C1 segment of cervical spinal cord (tissue), 14 donors: ENCODE measurements at places on chromosomes 1 and 21.

GRCh38 chr1:29743264-29743663 lies 506.9 kb downstream of the PTPRU start:
- no peak for DNase-seq

- DNase-seq, result no peak
Observed at GRCh38 chr1:1752636-1753606, 25.3 kb downstream of the NADK start.

DNA sequence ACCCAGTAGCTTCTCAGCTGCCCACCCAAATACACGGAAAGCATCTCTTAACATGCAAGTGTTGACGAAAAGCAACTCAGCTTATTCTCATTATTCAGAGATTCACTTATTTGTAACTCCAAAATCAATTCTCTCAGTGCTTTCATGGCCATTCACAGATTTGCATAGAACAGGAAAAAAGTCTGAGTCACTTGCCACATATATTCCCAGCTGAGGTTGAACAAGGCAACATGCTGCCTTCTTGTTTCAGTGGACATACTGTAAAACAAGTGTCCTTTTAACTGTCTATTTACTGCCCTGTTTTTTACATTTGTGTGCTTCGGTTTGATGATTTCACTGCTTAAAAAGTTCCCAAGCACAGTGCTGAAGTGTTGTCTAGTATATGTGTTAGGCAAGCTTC lies 273.0 kb downstream of the LTN1 start:
- no peak for DNase-seq

DNA sequence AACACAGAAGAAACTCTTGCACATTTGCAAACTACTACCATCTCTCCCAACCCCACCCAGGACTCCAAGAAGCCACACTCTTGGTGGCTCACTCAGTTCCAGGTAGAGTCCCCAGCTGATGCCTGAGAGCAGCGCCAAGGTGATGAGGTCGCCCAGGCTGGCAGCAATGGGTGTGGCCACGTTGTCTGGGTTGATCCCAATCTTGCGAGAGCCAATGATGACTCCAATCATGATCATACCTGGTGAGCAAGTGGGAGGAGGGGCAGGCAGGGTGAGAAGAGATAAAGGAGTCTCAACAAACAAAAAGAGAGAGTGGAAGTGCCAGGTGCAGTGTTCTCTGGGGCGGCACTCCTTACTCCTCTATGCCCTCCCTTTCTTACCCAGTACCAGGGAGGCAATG lies 14.4 kb downstream of the SLC41A1 start:
- no peak for DNase-seq

DNA sequence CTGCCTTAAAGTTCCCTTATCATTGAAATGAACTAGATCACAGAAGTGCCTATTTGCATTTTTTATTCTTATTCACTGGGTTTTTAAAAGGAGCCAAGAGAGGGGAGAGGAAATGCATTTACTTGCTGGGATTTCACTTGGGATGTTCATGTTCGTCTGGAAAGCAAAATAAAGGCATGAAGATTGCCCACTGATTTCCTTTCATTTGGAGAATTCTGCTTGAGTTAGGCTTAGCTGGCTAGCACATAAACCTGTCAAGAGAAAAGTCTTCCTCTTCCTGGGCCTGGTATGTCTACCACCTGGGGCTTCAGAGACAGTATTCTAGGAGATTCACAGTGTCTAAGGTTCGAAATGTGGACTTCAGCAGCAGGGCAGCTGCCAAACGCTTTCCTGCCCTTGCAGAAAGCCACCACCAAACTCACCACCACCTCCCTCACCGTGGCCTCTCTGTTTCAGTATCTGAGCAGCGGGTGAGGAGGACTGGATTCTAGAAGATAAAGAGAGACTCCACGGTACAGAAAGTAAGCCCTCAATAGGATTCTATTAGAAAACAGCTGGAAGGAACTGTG lies 44.5 kb downstream of the HIVEP3 start:
- DNase-seq, result no peak

GRCh38 chr21:15257646-15258045 lies 192.8 kb upstream of the NRIP1 start:
- no peak for DNase-seq

DNA sequence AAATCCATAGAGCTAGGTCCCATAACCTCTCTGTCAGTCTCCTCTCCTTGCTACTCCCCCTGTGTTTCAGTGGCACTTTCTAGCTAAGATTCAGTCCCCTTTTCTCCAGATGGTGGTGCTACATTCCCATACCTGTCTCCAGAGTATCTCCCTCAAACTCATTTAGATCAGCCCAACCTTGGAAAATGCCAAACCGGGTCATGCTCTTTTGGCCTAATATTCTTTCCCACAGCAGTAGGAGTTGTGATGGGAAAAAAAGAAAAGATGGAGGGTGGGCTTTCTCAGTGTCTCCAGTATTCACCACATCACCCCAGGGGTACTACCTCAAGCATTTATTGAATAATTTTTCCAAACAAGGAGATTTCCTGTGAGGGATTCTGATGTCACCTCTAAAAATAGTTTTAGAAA lies 3.2 kb upstream of the RXFP4 start:
- no peak for DNase-seq

- no peak for DNase-seq
Observed at GRCh38 chr1:244112636-244113035, 61.6 kb downstream of the ZBTB18 start.

GRCh38 chr1:205805082-205805711 lies 7.8 kb downstream of the SLC41A1 start:
- DNase-seq, result no peak

DNA sequence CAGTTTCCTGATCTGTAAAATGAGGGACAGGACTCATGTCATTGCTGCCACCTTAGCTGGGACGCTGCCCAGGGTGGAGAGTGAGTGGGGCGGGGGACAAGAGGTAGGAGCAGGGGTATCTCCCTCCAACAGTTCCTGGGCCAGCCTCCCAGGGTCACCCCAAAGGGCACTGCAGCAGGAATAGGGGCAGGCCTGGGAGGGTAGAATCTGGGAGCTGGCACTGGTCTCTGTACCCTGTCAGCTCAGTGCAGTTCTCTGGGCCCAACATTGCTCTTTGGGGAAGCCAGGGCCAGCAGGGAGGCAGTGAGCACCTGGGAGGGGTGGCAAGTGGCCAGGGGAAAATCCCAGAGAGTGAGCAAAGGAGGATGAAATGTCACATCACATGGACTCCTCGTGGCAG lies 55.8 kb downstream of the ELK4 start:
- no peak for DNase-seq

- DNase-seq, result peak; percentile 12
Observed at GRCh38 chr1:94045465-94046056, 75.4 kb downstream of the ABCA4 start.

GRCh38 chr1:115655306-115655663 lies 13.5 kb downstream of the VANGL1 start:
- no peak for DNase-seq

DNA sequence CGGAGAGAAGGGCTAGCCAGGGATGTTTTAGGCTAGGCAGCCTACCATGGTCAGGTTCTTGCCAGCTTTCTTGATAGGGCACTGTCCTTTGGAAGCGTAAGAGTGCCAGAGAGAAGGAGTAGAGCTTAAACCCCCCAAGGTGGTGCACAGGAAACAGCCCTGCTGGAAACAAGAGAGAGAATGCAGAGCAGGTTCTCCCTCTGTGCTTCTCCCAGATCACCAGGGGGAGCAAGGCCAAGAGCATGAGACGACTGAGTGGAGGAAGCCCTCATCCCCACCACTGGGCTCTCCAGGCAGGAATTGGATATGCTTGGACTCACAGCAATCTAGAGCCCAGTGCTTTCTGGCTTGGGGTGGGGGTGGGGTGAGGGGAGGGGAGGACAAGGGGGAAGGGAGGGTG lies 49.8 kb downstream of the ATP2B4 start:
- DNase-seq, result no peak

DNA sequence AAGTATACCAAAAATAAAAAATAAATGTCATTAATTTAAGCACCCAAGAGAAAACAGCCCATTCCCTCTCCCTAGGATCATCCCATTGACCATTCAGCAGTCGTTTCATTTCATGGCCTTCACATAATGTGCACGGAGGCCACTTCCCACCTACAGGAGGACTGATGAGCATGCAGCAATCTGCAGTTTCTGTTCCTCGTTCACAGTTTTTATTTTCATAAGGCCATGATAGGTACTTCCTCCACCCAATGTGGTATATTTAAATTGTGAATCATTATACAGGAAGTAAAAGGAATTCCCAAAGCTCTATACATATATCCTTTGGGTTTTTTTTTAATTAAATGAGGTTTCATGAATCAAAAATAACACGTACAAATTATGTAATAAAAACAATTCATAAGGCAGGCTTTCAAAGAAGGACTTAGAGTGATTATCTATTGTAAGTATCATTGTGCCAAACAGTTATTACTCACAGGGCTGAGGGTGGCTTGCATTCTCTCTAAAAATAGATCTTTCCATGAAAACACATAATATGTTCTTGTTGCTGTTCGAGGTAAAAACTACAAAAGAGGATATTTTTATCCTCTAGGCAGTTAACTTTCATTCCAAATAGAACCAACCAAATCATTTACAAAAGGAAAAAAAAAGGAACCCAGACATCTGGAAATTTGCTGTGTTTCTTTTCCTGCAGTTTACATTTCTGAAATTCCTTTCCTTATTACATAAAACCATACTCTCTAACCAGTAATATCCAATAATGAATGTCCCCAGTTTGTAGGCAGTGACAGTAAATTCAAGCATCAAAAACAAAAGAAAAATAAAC lies 27.5 kb upstream of the SLC44A3 start:
- DNase-seq, result no peak

GRCh38 chr1:81498471-81499462 lies 302.0 kb upstream of the ADGRL2 start:
- DNase-seq, result no peak

DNA sequence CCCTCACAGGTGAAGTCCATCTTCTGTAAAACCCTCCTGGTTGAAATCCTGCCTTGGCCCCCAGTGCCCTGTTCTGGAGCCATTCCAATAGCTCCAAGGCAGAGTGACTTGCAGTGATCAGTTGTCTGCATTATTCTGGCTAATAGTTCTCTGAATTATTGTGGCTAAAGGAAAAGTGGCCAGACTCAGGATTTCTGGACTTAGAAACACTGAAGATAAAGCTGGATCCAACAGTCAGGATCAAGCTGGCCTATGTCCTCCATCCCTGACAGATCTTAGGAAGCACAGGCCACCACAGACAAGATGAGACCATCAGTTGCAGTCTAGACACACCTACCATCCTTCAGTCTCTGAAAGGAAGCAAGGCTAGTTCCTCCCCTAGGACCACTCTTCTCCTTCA lies 801 bp upstream of the C2CD4D start:
- DNase-seq, result no peak

- no peak for DNase-seq
Observed at GRCh38 chr1:159307346-159308020, 5.3 kb downstream of the FCER1A start.

- DNase-seq, result no peak
Observed at GRCh38 chr1:43037466-43037865, 78.8 kb upstream of the SLC2A1 start.

DNA sequence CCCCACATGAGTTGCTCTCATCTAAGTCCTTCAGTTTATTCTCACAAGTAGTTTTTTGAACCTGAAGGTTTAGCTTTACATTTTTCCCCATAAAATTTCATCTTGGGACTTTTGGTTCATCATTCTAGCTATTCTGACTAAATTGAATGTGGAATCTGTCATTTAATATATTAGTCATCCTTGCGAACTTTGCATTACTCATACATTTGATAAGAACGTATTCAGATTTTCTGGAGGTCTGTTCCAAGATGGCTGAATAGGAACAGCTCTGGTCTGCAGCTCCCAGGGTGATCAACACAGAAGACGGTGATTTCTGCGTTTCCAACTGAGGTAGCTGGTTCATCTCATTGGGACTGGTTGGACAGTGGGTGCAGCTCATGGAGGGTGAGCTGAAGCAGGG lies 59.8 kb upstream of the CSF1 start:
- DNase-seq, result no peak

DNA sequence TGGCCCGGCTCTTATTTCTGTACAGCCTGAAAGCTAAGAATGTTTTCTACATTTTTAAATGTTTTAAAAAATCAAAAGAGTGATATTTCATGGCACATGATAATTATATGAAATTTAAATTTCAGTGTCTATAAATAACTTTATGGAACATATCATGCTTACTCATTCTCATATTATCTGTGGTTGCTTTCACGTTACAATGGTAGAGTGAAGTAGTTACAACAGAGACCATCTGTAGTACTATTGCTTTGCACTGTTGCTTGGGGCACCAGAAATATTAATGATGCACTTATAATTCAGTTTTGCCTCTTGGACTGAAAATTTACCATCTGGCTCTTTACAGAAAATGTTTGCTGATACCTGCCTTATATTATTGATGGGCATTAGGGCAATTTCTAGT lies 481.6 kb downstream of the PLPP3 start:
- DNase-seq, result no peak

DNA sequence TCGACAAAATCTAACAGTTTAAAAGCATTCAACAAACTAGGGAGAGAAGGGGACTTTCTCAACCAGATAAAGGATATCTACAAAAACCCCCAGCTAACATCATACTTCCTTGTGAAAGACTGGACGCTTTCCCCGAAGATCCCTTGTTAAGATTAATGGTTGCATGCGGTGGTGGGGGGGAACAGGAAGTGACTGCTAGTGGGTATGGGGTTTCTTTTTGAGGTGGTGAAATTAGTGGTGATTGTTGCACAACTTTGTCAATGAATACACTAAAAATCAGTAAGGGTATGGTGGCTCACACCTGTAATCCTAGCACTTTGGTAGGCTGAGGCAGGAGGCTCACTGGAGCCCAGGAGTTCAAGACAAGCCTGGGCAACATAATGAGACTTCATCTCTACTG lies 26.9 kb upstream of the EYA3 start:
- DNase-seq, result peak; percentile 8

DNA sequence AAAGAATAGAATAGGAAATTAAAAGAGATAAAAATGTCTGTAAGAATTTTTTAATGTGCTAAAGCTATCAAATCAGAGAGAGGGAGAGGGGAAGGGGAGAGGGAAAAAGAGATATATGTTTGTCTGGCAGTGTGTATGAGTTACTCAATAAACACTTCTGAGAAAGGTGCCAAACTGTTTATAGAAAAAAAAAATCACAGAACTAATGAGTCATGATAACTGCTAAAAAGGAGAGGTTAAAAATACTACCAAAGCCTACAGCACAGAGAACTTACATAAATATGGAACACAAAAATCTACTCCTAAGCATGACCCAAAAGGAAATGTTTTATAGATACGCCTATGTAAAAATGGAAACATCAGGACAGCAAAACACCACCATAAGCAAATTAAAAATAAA lies 45.4 kb downstream of the SELENOF start:
- DNase-seq, result no peak

- no peak for DNase-seq
Observed at GRCh38 chr1:56643661-56644060, 1.5 kb upstream of the PRKAA2 start.

- DNase-seq, result no peak
Observed at GRCh38 chr1:22767852-22768251, 57.2 kb downstream of the EPHB2 start.

- no peak for DNase-seq
Observed at GRCh38 chr1:7962636-7963377, 1.3 kb downstream of the PARK7 start.

GRCh38 chr1:1046243-1046642 lies 26.3 kb downstream of the AGRN start:
- DNase-seq, result no peak

- DNase-seq, result no peak
Observed at GRCh38 chr1:167373398-167373797, 144.9 kb downstream of the CD247 start.

- no peak for DNase-seq
Observed at GRCh38 chr1:40270152-40270834, 12.3 kb downstream of the ZMPSTE24 start.

GRCh38 chr1:162564762-162565218 lies 3.3 kb downstream of the UAP1 start:
- DNase-seq, result no peak
